Tongue (tissue), 3 donors: ENCODE measurements at places on chromosomes 16 and 17. TPM values are rescaled to one million over a fixed set of nuclear protein-coding genes. Genes with fewer than 3 reads are reported as not detected.

DNA sequence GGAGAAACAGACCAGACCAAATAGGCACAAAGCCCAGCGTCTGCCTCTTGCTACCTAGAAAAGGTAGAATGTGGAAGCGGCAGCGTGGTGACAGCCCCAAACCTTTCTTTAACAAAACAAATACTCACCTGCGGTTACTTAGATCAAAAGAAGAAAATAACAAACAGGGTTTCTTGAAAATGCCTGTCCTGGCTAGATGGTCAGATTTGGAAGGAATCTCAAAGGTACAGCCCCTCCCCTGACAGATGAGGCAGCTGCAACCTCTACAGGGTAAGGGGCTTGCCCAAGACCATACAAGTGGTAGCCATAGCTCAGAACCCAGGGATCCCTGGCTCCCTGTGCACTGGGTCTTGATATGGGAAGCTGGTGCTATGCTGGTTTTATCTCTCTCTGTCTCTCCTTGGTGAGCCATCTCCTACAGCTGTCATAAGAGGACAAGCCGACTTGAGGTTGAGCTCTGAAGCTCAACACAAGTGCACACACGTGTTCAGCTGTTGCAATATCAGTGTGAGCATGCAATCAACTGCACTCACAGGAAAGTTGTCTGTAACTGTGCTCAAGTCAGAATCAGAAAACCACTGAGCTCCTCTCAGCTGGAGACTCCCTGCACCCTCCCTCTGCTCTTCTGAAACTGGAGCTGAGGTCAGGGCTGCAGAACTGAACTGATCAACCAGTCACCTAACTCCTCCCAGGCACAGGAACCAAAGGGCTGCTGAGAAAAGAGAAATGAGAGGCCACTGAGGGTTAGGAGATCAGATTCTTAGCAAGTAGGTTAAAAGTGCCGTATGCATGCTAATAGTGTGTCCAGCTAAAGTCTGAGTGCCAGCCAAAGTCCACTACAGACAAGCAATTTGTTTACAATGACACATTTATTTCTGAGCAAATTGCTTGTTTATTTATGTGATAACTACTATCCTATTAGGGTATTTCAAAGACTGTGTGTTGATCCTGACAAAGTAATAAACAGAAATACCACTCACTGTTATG, 6.1 kb upstream of the RNF157 start:
- DNase-seq: peak; percentile 56

CETP gene
- total RNA-seq: 1.4 TPM

DNA sequence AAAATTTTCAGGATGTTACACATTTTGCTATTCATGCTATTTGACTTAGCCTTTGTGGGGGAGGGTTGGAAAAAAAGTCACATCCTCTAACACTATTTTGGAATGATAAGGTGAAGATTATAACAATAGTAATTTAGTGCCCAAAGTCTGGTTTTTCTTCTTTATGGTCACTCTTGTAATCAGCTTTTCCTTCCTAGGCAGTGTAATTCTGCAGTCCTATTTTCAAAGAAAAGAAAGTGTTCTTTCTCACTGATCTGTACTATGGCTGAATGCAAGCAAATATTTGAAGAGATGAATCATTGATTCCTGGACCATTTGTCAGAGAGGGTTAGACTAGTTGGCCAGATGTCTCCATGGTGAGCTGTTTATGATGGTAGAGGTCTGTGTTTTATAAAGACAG, 8.4 kb downstream of the RSPRY1 start:
- DNase-seq: peak; percentile 37

DNA sequence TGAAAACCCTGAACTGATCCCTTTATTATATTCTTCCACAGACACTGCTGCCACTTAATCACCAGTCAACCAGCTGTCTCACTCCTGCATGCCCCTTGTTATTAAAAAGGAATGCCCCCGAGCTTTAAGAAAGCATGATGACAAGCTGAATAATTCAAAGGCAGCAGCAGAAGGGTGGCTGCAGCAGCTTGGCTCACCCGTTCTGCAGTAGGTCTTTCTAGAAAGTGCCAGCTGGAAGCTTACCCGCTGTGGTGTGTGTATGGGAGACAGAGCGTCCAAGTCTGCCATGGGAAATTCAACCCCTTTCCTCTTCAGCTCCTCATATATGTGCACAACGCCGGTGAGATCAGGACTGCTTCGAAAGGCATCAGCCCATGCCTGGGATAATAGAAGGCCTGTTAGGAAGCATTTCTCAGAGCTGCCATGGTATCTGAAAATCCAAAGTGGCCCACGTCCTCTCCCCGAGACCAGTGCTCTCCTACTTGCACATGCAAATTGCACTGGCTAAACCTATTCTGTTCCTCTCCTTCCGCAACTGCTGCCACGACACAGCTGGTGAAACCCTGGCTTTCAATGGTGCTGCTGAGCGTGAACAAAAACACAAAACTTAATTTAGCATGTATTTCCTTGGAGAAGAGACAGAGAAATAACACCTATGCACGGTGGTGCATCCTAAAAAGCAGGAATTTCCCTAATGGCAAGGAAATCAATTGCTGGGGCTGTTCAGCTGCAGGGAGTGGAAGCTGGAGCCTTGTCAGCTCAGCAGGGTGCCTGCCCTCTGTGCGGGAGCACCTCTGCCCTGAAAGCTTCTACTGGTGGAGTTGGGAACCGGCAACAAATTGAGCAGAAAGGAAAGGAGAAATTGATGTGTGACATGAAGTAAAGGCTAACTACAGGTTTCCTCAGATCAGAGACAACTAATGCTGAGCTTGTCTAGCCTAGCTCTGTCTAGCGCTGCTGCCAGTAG, 47.9 kb upstream of the SREBF1 start:
- peak; percentile 90 for DNase-seq

MVP gene
- 54.0 TPM for total RNA-seq

DNA sequence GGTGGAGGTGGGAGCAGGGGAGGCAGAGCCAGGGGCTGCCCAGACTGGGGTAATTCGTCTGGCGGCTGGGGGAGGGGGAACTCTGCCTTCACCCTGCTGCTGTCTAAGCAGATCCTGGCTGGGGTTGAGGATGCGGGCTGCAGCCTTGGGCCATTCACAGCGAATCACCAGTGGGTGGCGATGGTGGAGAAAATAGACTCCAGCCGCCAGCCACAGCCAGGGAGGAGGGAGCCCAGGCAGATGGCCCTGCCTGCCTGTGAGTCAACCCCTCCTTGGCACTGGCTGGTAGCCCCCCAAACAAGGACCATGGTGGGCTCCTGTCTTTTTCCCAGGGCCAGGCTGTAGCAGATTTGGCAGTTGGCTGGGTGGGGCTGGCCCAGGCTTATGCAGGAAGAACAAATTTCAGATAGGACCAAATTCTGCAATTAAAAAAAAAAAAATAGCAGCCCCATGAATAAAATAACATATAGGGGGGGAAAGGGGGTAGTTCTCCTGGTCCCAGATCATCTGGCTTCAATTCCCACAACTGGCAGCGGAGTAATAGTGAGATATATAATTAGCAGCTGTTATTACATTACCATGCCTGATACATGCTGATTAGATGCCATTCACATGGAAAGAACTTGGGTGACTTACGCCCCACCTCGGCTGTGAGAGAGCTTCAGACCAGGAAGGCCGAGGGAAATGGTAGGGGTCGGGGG, 41.5 kb upstream of the CDH5 start:
- DNase-seq: peak; percentile 79

DNA sequence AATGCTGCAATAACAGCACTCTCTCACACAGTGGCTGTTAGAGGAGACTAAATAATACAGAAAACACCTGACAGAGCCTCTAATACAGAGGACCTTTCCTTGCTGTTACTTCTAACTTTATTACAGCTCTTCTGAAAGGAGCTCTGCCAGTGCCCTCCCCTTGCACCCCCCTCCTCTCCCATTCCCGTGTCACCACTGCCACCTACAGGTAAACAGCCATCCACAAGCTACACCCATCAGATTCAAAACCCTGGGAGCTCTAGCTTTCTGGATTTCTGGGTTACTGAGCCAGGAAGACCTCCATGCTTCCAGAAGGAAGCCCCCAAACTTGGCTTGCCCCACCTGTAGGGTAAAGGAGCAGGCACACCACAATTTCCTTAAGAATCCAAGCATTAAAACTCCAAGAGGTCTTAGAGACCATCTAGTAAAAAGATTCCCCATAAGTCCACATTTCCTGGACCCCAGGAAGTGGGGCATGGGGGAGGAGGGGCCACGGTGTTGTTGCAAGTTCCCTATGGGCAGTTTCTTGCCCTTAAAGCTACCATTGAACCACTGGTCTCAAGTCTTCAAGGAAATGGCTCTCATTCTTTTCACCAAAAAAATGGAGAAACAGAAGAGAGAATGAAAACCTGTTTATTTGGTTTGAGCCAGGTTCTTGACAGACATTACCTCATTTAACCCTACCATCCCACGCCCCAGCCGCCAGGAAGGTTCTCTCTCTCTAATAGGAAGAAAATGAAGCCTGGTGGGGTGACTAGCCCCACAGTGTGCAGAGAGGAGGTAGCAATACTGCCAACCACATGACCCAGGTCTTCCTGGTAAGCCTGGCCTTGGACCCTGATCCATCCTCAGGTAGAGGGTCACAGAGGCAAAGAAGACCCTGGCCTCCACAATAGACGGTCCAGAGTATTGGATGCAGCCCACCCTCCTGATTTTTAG, 52.8 kb downstream of the TOM1L2 start:
- peak; percentile 92 for DNase-seq

GAST gene
- not detected for total RNA-seq

PRDM7 gene
- not detected for total RNA-seq

DNA sequence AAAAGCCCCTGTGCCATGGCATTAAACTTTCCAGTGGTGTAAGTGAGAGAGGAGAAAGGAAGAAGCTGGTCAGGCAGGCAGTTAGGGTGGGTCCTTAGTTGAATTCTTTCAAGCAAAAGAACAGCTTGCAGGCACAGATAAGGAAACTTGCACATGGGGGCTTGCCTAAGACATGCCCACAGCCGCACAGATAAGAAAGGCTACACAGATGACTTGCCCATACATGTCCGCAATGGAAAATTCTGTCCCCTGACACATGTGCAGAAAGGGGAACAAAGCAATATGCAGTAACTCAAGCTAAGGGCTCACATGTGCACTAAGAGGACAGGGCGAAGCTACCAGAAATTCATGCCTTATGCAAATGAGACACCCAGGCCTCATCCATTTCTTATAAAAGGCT, 69.9 kb downstream of the GSG1L start:
- no peak for DNase-seq

DNA sequence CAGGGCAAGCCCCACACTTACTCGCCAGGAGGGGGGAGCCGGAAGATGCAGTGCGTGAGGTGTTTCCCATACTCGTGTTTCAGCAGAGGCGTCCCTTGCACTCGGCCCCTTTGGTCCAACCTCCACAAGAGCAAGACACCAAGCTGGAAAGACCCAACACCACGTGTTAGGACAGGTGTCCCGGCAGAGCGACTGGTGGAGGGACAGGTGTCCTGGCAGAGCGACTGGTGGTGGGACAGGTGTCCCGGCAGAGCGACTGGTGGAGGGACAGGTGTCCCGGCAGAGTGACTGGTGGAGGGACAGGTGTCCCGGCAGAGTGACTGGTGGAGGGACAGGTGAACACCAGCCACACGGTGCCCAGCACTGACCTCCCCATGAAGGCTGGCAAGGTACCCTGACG, 19.4 kb downstream of the IFT140 start:
- DNase-seq: no peak

DNA sequence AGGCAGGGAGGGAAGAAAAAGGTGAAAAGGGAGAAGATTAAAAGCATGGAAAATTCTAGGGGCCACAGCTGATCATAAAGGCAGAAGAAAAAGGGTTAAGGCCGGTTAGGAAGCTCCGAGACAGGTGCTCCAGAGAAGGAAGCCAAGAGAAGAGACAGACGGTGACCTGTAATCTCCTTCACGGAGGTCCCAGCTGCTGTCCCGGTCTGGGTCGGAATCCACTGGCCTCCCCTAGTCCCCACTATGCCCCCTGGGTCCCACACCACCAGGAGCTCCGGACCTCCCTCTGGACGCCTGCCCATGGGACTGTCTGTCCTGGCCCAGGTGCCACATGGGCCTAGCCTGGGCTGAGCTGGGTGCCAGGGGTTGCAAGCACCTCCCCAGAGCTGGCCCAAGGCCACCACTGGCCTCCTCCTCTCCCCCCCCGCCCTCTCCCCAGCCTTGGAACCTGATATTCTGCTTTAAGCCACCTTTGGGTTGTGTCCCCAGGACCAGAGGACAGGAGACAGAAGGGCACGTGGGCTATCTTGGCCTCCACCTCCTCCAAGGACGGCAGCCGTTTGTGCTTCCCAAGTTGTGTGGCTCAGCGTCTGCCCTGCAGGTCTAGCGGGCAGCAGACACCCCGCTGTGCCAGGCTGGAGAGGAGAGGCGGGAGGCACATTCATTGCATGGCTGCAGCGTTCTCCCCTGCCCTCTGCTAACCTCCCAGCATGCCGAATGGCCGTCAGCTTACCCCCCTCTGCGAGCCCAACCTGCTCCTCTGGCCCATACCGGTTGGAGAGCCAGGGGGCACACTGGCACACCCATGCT, 102.4 kb downstream of the ENGASE start:
- no peak for DNase-seq

TNFRSF17 gene
- 0.51 TPM for total RNA-seq

GRCh38 chr17:17666111-17666714, 15.0 kb upstream of the RAI1 start:
- DNase-seq: no peak

GRCh38 chr17:77410470-77410869, 269.7 kb downstream of the SEC14L1 start:
- DNase-seq: no peak

GRCh38 chr17:8643855-8644506, 13.5 kb upstream of the MYH10 start:
- DNase-seq: no peak

GRCh38 chr17:32928586-32929535, 908 bp downstream of the TMEM98 start:
- peak; percentile 47 for DNase-seq

- DNase-seq: no peak
These were observed 57.2 kb upstream of the SEC14L1 start for GRCh38 chr17:77083531-77083930.

EVI2A gene
- 1.4 TPM for total RNA-seq

CLN3 gene
- total RNA-seq: 14.5 TPM

CCL16 gene
- total RNA-seq: not detected

FOXC2 gene
- 1.0 TPM for total RNA-seq

SLC25A19 gene
- total RNA-seq: 4.9 TPM

DNA sequence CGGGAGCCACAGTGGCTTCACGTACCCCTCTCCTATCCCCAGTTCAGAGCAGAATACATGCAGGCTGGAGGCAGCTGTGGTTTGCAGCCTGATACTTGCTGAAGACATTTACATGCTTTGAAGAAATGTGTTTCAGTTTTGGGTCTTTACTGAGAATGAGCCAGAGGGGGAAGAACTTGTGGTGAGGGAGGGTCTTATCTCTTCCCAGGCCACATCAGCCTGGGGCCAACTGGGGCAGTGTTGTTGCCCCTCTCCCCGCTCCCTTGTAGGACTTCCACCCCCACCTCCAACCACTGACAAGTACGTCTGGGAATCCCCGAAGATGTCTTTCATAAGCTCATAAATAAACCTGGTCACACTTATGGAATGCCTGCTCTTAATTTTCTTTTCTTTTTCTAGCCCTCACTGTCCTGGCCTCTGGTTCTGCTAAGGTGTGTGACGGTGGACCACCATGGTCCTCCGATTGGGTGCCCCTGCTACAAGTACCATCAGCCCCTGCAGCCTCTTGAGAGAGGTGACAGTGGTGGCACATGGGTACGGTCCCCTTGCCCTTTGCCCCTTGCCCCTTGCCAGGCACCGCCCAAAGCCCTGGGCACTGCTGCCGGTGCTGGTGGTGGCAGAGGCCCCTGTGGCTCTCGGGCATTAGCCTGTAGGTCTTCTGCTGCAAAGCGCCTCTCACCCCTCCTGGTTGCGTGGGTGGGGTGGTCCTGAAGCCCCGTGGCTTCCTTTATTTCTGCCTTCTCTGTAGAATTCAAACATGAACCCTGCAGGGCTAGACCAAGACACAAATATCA, 144.8 kb upstream of the RPH3AL start:
- DNase-seq: no peak

TAC4 gene
- not detected for total RNA-seq

CCL1 gene
- not detected for total RNA-seq

- DNase-seq: no peak
These were observed 4.1 kb upstream of the WSB1 start for GRCh38 chr17:27289856-27290255.
